ENCODE measurements at places on chromosomes 1 and 21.

- DNase-seq = no peak
Observed at GRCh38 chr1:169594391-169594790, 8.1 kb upstream of the F5 start.

- DNase-seq = no peak
Observed at GRCh38 chr1:52469108-52469507, 64.7 kb downstream of the PRPF38A start.

- peak; percentile 22 for DNase-seq
Observed at GRCh38 chr1:56444960-56445646, 134.3 kb downstream of the PLPP3 start.

DNA sequence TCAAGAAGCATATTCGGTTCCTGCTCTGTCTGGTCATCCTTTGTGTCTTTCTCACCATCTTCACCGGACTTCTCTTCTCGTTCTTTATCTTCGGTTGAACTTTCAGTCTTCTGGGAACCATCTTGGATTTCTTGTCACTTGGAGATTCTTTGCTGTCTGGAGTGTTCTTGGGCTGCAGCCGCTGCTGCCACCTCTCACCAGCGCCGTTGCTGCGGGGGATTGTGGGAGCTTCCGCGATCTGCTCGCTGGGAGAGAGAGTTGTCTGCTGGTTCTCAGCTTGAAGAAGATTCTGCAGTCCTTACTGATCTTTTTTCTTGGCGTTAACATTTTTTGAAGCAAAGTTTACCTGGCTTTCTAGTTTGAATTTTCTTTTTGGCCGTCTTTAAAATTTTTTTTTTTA is 1165.2 kb upstream of the PRMT6 start:
- DNase-seq = no peak

DNA sequence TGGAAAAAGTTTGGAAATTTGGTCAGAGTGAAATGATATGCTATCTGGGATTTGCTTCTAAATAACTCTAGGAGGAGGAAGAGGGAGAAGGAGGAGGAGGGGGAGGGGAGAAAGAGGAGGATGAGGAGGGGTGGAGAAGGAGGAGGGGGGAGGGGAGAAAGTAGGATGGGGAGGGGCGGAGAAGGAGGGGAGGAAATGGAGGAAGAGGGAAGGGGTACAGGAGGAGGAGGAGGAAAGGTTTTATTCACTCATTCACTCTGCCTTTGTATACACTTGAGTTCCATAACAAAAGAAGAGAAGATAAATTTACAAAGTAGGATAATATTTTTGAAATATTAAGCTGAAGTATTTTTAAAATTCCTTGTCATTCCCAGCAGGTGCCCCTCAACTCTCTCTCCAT is 6.3 kb upstream of the VPS26C start:
- DNase-seq = no peak
